ENCODE measurements at places on chromosomes 2 and 18.

GRCh38 chr2:85342156-85342555, 12.2 kb downstream of the RETSAT start:
- DNase-seq = no peak

- DNase-seq = no peak
Observed at GRCh38 chr2:12376025-12376424, 340.7 kb upstream of the TRIB2 start.

- no peak for DNase-seq
Observed at GRCh38 chr18:23169673-23170044, 34.4 kb downstream of the CABLES1 start.

DNA sequence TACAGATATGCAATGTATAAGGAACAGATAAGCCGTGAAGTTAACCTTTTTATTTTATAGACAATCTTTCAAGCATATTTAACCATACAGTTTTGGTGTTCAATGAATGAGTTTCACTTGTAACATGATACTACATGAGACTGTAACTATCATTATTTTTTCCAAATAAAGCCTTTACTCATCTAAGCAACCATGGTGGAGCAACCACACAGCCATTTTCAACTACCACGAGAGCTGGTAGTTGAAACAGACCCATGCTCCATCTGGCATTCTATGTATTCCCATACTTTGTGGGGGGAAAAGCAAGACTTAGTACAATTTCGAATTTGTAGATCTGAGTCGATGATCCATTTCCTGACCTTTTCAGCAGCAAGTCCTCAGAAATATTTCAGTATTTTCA, 159.3 kb upstream of the RND3 start:
- DNase-seq = no peak

GRCh38 chr2:127641846-127642507, 4.0 kb upstream of the GPR17 start:
- DNase-seq = no peak

DNA sequence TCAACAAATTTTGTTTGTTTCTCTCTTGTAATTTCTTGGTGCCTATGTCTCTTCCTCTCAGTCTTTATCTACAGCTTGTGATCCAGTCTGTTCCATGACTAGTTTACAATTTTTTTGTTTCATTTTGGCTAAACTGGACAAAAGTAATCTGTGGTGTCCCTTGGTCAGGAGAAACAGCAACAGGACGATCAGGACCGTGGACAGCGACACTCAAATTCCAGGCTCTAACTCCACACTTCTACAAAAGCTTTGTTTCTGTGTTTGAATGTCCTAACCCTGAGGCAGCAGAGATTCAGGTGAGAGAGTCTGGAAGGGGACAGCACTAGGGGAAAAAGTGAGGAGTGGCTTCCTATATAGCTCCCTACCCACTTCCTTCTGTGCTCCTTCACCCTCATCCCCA, 593.3 kb upstream of the FANCL start:
- no peak for DNase-seq

GRCh38 chr2:199833525-199833924, 17.5 kb downstream of the FTCDNL1 start:
- DNase-seq = no peak

- no peak for DNase-seq
Observed at GRCh38 chr18:49062832-49063226, 112.1 kb upstream of the SMAD7 start.

DNA sequence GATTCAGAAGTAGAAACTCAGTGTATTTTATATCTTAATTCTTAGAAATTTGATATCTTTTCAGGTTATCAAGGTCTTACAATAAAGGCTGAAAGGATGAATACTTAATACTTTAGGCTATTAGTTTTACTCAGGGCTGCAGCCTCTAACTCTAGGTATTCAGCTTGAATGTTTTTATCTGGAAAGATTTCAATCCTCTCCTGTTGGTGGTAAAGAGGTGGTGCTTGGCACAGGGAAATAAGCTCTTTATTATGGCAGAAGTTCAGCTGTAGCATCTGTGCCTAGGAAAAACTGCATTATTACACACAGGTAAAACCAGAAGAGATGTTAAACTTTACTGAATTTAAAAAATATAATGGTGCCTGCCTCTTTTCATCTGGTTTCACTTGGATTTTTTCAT, 11.1 kb downstream of the ACVR2A start:
- DNase-seq = no peak

GRCh38 chr2:222439692-222440091, 15.3 kb downstream of the SGPP2 start:
- DNase-seq = no peak

GRCh38 chr18:76486574-76486973, 8.5 kb downstream of the ZNF516 start:
- no peak for DNase-seq

GRCh38 chr2:51619961-51620360, 588.0 kb upstream of the NRXN1 start:
- no peak for DNase-seq

DNA sequence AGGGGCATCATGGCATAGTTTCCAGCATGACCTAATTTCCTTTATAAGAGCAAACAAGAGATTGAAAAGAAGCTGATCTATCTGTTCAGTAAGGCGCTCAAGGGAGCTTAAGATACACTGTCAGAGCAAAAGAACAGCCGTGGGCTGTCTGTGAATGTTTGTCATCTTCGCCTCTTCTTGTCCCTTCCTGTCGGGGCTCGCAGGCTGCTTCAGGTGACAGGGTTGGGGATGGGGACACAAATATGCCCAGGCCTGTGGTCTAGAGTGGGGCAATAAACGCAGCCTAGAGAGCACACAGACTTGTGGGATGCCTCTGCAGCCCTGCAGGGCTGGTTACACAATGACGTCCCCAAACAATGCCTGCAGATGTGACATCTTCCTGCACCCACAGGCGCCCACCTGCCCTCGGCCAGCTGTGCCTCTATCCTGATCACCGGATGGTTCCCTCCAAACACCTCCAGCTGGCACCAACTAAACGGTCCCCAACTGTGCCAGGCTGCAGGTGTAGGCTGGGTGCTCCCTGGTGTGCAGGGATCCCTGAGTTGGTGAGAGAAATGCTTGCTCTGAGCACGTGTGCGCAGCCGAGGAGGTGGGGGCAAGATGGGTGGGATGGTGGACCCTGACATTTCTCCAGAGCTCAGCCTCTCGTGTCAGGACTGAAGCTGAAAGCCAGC, 72.8 kb downstream of the EDAR start:
- no peak for DNase-seq

DNA sequence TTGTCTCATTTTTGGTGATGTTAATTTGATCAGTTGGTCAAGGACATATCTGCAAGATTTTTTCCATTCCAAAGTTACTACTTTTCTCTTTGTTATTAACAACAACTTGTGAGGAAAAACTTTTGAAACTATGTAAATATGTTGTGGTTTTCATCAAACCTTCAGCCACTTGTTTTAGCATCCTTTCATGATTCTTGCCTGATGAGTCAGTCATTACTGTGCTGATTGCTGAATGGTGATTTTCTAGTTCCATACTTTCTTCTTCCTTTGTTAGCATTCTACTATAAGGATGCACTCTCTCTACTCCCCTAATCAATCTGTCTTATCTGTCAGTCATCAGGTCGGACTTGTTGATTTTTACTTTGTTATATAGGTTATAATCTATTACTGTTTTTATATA, 10.9 kb downstream of the TMEM87B start:
- DNase-seq = no peak

DNA sequence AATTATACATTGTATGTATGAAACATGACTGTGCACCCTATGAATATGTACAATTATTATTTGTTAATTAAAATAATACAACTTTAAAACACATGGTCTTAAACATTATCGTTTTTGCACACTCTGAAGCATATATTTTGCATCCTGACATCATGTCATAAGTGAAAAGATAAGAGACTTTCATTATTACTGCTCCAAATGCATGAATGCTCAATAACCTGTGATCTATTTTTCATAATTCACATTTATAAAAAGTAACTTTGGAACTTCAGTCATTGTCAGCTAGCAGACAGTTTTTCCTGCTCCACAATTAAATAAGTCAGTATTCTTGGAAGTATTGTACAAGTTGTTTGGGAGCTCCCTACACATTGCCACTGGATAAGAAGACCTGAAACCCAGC, 1.3 kb upstream of the ITPRIPL1 start:
- no peak for DNase-seq

- DNase-seq = no peak
Observed at GRCh38 chr2:182625814-182626213, 90.2 kb upstream of the DNAJC10 start.

DNA sequence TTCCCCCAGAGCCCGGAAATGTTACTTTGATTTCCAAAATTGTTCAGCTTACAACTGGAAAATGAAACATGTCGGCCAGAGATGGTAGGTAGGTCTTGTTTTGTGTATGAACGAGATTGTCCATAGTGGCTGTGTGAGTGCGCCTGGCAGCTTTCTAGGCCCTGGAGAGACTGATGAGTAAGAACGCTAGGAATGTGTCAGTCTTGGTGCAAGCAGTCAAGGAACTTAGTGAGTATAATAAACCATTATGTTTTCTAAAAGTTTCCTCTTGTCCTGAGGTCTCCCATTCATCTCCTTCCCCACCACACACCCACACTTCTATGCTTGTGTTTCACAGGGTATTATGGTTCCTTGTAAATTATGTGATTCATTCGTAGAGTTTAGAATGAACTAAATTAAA, 234.2 kb downstream of the CDH2 start:
- no peak for DNase-seq

- no peak for DNase-seq
Observed at GRCh38 chr2:61450144-61450543, 20.7 kb downstream of the USP34 start.

- no peak for DNase-seq
Observed at GRCh38 chr2:230807729-230808128, 57.0 kb upstream of the ITM2C start.

- DNase-seq = no peak
Observed at GRCh38 chr2:170026361-170026760, 151.6 kb upstream of the MYO3B start.

- no peak for DNase-seq
Observed at GRCh38 chr2:215882689-215883088, 130.7 kb downstream of the MREG start.

DNA sequence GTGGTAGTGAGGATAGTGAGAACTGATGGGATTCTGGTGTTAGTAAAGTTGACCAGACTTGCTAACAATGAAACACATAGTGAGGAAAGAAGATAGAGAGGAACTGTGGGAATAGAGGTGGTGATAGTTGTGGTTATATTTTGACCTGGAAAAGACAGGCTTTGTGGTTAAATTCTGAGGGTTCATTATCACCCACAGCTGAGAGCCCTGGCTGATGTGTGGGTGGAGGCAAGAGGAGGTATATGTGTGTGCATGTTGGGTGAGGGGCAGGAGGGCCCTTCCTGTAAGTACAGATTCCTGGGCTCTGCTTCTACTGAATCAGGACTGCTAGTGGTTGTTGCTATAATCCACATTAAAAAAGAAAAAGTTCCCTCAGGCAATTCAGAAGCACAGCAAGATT, 26.2 kb upstream of the TMEM163 start:
- DNase-seq = no peak

- no peak for DNase-seq
Observed at GRCh38 chr2:98892871-98893270, 43.2 kb downstream of the CRACDL start.

DNA sequence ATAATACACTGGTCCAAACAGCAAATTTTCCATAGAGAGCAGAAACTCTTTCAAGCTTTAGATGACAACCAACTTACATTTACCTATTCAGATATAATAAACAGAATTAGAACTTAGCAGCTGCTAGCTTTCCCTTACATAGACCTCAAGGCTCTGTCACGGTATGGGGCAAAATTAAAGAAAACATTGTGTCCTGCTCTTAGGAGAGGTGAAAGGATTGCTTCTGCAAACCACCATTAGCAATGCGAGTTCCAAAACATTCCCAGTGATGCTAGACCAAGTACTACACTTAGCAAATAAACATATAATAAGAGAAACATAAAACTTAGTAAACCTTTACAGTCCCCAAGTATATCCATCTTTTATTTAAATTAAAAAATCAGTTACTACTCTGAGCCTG, 183.3 kb downstream of the CAMKMT start:
- no peak for DNase-seq

DNA sequence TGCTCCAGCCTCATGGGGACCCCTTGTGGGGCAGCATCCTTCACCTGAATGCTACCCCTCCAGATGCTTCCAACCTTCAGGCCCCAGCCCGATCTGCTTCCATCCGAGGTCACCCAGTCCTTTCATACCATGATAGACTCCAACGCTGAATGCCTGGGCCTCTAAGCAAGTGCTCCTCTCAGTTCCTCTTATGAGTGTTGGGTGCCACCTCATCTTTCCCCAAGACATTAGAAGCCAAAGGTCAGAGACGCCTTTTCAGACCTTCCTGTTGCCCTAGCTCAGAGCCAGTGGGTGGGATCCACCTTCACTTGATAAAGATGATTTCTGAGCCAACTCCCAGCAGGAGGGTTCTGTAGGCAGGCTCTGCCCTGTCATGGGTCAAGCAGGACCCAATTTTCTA, 174.5 kb upstream of the MGAT5 start:
- no peak for DNase-seq

DNA sequence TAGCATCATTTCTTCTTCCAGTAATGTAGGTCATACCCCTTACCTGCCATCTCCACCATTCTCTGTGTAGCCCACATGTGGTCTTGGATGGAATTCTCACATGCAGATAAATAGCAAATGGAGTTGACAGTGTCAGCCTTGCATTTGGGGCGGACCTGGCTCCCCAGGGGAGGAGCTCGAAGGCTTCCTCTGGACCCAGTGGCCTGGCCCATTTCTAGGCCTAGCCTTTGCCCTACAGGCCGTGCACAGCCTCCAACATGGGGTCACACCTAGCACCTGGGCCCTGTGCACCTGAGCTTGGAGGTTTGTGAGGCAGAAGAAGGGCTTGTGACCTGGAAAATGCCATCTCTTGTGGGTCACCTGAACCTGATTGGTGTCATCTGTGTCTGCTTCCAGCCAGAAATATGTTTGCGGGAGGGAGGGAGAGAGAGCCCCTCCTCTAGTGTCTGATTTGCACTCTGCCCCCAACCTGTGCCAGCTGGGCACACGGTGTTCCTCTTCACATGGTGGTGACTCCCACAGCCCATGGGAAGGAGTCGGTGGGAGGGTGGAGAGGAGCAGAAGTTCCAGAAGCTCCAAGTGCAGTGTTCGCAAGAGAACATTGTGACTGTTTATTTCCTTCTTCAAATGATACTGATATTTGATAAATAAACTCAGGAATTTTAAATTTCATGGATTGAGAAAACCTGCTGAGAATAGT, 33.0 kb downstream of the ITGB1BP1 start:
- no peak for DNase-seq

- DNase-seq = no peak
Observed at GRCh38 chr2:74000666-74001065, 16.0 kb downstream of the TET3 start.

- DNase-seq = no peak
Observed at GRCh38 chr2:191573216-191573615, 104.7 kb upstream of the NABP1 start.

Data from activated CD4-positive, alpha-beta T cell treated with anti-CD3 and anti-CD28 coated beads for 24 hours (primary cell).